Chondrocyte (in vitro differentiated cells): ENCODE measurements at places on chromosomes 7 and 10.
A peak's percentile ranks its signal among the peaks of the same experiment; 100 is the strongest.

- no peak for DNase-seq
Observed at GRCh38 chr7:139153832-139154231, 44.3 kb upstream of the ZC3HAV1 start.

DNA sequence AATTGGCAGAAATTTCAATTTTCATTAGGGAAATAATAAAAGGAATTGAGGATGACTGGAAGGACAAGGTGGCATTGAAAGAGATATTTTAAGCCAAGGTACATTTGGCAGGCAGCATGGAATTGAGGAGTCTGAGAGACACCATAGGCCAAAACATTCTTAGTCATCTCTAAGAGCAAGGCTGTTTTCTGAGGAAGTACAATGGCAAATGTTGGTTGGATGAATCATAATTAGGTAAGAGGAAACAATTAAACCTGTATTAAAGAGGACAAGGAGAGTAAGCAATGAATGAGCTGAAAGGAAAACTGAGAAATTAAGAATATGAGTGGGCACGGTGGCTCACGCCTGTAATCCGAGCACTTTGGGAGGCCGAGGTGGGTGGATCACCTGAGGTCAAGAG is 86.3 kb downstream of the MRPL32 start:
- DNase-seq = no peak

DNA sequence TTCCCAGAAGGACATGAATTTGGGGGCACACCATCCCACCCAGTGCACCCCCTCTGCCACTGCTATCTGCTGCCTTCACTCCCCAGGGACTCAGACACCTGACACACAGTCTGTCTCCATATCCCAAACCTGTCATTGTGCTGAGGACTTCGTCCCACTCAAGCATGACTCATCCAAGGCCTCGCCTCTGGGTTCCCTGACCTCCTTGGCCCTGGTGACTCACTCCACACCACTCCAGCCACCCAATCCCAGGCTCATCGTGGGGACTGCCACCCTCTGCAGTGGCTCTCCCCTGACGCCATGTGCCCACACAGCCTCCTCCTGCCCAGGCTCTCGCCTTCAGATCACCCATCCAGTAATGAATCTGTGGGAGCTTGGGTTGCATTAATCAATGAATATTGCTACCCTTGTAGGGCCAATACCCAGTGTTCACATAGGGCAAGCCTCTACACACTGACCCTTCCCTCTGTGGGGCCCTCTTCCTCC is 6.6 kb upstream of the INSIG1 start:
- DNase-seq = no peak

DNA sequence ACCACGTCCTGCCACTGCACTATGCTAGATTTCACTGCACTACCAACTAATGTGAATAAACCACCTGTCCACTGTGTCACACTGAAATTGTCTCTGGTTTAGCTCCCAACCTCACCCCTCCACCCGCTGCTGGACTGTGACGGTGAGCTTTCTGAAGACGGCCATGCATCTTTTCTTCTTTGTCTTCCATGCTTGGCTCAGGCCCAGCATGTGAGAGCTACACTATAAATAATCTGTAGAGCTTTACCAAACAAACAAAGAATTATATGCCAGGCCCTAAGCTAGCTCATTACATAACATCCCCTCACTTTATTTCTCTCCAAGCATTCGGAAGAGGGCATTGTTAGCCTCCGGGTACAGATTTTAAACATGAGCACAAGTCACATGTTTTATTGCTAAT is 633.2 kb downstream of the TNS3 start:
- no peak for DNase-seq

GRCh38 chr10:6729071-6729774 is 149.1 kb upstream of the PRKCQ start:
- no peak for DNase-seq

- DNase-seq = no peak
Observed at GRCh38 chr7:20466543-20467021, 135.9 kb downstream of the ITGB8 start.

DNA sequence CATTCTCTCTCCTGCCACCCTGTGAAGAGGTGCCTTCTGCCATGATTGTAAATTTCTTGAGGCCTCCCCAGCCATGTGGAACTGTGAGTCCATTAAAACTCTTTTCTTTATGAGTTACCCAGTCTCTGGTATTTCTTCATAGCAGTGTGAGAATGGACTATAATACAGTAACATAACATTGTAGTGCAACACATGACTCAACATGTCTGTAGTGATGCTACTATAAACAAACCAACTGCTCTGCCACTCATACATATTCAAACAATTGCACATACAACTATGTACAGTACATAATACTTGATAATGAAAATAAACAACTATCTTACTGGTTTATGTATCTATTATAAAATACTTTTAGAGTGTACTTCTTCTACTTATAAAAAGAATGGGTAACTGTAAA is 7.1 kb downstream of the ATOH7 start:
- no peak for DNase-seq

GRCh38 chr10:72875250-72876055 is 18.1 kb upstream of the OIT3 start:
- DNase-seq = no peak

- no peak for DNase-seq
Observed at GRCh38 chr7:25628446-25628845, 400.2 kb upstream of the NPVF start.

GRCh38 chr7:73799282-73800141 is 29.4 kb upstream of the CLDN3 start:
- DNase-seq = no peak

DNA sequence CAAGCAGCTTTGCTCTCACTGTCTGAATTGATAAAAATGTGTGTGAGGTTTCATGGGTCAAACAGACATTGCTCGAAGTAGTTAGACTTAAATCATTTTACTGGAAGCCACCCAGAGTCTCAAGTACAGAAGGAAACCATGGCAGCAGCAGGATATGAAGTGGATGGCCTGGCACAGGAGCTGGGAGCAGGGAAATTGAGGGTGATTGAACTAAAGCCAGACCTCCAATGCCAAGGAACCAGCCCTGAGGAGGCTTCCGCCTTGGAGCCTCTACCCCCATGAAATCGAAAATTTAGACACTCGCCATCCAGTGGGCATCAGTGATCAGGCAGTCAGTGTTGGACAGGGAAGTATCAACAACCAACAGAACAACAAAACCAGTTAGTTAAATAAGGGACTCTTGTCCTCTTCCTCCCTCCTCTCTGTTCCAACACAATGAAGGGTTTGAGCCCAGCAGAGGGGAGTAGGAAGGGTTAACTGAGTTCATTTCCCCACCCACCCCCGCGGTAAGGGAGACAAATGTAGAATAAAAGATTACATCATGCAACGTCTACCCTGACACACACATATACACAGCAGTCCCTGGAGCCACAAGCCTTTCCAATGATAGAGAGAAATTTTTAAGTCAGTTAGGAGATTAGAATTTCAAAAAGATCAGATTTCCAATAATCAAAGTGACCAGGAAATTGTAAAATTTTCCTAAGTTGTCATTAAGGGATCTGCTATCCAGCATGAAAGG is 156.3 kb downstream of the SLC16A9 start:
- DNase-seq = no peak

DNA sequence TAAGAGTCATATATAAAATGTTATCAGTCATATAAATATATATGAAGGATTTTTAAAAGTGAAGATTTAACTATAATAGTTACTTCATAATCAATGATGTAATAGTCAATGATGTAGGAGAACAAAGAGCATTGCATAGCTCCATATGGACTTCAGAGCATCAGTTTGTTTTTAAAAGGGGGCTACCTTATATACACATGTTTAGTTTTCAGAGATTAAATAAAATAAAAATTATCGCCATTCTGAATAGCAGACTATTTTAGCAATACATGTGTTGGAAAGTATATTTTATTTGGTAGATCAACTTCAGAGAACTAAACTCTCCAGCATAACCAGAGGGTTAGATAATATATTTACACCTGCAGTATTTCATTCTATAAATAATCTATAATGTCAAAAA is 29.1 kb upstream of the EPC1 start:
- DNase-seq = no peak

DNA sequence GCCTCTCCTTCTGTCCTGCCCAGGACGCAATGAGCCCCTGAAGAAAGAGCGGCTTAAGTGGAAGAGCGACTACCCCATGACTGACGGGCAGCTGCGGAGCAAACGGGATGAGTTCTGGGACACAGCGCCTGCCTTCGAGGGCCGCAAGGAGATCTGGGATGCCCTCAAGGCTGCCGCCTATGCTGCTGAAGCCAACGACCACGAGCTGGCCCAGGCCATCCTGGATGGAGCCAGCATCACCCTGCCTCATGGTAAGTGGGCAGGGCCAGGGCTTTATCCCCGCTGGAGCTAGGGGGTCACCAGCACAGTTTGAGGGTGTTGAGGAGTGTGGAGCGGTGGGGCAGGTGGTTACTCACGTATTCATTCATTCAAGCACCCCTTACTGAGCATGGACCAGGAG is 4.7 kb upstream of the ANKRD2 start:
- DNase-seq = peak; percentile 65

DNA sequence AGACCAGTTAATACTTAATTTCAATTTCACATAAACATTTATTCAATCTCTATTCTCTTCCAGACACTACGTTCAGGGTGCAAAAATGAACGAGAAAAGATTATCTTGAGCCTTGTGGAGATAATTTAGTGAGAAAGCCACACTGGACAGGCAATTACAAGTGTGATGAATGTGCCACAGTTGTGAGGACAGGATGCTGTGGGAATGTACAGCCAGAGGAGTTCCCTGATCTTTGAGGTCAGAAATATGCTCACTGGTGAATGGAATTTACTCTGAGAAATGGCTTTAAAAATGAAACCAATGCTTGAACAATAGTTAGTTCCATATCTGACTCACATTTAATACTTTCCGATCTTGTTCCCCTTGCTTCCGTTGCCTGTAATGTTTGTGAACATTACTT is 864.8 kb downstream of the GATA3 start:
- no peak for DNase-seq

DNA sequence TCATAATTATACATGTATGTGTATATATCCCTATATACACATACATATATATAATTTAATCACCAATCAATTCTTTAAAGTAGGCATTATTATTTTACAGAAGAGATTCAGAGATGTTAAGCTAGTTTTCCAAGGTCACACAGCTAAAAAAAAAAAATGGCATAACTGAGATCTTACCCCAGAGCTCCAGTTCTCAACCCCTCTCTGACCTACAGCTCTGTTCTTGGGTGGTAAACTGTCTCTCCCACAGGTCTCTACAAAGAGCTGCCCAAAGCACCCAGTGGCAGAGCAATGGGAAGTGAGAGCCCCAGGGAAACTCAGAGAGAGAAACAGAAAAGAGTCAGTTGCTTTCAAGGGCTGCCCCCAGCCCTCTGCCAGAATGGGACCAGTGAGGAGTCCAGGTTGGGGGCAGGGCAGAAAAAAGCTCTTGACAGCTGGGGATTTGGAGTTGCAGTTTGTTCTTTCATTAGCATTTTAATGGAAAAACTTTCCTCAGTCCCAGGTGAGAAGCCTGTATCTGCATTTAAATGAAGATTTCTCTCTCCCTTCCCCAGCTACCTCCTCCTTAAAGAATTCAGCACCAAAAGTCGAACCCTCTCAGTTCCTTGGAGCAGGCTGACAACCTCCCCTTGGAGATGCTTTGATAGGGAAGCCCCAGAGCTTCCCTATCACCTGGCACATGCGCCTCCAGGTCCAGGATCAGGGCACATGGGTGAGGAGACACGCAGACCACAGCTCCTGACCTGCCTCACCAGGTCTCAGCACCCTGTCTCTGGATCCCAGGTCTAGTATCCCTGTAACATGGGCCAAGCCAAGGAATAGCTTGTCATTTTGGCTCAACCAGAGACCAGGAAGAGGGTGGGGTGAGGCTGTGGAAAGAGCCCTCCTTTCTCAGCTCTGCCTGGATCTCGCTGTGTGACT is 388.1 kb downstream of the PLXNA4 start:
- no peak for DNase-seq

DNA sequence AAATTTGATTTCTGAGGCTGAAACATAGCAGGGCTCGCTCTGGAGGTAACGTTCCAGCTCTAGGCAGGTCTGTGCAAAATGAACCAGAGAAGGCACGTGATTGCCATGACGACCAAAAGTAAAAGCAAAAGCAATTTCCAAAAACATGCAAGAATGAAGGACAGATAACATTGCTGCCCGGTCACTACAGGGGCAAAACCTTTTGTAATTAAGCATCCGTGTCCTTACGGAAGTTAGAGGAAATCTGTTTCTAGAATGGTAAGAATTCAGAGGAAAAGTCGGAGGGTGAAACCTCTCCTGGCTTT is 2.9 kb downstream of the KLF6 start:
- no peak for DNase-seq

DNA sequence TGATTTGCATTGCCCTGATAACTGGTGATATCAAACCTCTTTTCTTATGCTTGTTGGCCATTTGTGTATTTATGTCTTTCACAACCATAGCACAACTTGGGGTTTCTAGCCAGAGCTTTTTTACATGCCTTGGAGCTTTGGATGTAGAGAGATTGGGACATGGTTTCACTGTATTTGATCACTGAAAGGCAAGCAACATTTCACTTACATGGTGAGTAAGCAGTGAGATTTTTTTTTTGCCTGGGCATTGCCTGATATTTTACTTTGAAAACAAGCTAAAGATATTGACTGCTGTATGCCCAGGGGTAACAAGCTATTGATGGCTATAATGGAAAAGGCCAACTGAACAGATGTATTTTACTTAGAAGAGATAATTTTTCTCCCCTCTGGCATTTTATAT is 259.0 kb downstream of the PHTF2 start:
- no peak for DNase-seq

- no peak for DNase-seq
Observed at GRCh38 chr7:153399554-153399940, 640.0 kb downstream of the ACTR3B start.

GRCh38 chr7:116511552-116512519 is 12.3 kb downstream of the CAV2 start:
- no peak for DNase-seq

DNA sequence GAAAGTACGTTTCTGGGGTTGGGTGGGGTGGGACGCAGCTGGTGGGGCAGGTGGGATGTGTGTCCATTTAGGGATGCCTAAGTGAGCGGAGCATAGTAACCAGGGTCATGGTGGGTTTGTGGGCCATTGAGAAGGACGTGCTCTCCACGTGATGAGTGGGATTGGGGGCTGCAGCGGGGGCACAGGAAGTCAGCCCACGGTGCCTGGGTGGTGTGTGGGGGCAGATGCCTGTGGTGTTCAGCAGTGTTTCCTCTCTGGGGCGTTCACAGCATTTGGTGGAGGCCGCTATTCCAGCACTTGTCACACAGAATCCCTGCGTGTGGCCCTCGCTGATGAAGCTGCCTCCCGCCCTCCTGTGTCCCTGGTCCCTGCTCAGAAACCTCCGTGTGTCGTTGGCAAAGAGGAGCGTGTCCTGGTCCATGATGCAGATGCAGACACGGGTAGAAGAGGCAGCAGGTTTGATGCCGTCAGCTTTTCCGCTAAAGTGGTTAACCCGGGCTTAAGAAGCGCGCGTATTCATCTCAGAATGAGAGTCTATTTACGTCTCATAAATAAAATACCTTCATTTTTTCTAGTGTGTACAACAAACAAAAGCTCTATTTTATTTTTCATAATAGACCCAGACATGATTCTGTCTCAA is 274.2 kb downstream of the ADARB2 start:
- DNase-seq = no peak

GRCh38 chr7:2109936-2110609 is 122.7 kb downstream of the MAD1L1 start:
- no peak for DNase-seq
